Thoracic aorta (tissue), 2 donors: ENCODE measurements at places on chromosomes 12 and 14. TPM values are rescaled to one million over a fixed set of nuclear protein-coding genes. Genes with fewer than 3 reads are reported as not detected.

MUCL1 gene
- total RNA-seq = not detected

NIN gene
- 31.0 TPM for total RNA-seq

DNA sequence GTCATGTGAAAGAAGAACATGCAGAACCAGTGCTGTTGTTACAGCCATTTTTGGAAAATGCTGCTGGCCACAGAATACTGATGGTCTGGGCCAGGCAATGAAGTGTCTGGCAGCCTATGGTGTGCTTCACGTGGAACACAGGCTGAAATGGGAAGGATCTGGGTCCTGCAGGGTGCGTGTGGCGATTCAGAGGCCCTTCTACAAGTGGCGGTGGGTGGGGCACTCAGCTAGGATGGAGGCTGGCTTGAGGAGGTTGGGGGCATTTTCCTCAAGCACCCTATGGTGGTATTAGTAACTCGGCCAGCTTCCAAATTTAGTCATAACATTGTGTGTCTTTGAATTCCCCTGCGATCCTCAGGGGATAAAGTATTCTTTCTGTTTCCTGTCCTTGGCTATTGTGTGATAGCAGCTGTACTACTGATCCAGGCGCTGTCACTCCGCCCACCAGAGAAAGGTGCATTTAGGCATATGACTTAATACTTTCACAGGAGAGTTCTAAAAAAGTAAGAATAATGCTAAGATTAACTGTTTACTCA, 9.2 kb upstream of the RAD52 start:
- no peak for DNase-seq

DNA sequence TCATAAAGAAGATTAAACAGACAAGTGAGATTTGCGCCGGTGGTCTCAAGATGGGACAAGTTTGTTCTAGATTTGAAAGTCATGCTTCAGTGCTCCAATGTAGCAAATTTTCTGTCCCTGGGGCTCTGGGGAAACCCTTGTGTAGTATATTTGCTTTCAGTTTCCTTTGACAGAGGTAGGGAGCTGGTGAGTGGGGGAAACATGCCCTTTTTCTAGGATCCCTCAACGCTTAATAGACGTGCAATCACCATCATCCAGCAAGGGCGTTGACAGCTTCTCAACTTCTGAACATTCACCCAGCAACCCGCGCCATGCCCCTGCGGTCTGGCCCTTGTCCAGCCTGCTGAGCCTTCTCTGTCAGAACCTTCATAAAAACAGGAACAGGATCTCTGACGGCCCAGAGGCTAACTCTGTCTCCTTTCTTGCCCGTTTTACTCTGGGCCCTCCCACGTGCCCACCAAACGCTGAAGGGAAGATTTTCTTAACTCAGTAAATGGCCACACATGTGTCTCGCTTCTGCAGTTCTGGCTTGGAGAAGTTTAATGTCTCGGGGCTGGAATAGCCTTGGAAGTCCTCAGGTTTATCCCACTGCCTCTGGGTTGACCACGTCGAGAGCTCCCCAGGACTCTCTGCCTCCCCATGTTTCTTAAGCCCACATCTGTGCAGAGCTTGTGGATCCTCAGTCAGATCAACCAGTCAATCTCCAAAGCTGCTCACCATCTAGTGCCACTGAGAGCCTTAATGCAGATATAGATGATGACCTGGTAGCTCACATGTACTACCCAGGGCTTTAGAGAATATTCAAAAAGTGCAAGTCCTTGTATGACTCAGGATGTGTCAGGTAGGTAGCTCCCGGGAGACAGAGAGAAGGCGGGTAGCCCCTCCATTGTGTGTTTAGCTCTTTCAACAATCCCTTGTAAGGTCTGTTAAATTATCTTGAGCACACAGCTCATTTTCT, 58.1 kb upstream of the CCND2 start:
- DNase-seq = no peak

GRCh38 chr12:119071638-119072231, 90.4 kb downstream of the SRRM4 start:
- DNase-seq = no peak

DNA sequence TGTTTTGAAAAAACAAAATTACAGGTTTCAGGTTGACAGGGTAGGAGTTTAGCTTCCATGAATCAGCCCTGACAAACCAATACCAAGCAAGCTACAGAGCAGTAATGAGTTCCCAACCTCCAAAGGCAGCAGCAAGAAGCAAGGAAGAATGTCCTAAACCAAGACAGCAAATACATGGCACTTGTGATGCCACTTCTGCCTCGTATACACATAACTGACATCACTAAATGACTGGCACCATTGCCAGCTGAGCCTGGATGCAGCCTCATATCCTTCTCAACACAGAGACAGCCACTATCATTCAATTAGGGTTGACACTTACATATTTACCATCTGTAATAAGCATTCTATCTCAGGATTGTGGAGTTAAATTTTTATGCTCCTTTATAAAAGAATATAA, 35.0 kb upstream of the MDM1 start:
- DNase-seq = no peak

DNA sequence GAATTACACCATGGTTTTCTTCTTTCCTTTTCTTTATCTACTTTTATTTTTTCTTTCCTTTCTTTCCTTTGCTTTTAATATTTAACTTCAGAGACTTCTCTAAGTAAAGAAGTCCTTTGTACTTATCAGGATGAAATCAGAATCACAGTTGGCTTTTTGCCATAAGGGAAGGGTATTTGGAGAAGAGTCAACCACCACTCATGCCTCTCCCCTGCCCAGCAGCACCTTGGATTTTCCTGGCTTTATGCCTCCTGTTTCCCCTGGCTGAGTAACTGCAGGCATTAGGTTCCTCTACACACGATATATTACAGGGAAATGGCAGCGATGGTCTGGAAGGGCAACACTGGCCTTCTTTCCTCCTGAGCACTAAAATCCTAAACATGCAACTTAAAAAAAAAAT, 266.4 kb upstream of the CAND1 start:
- no peak for DNase-seq
